ENCODE measurements at places on chromosomes 6 and 20.

DNA sequence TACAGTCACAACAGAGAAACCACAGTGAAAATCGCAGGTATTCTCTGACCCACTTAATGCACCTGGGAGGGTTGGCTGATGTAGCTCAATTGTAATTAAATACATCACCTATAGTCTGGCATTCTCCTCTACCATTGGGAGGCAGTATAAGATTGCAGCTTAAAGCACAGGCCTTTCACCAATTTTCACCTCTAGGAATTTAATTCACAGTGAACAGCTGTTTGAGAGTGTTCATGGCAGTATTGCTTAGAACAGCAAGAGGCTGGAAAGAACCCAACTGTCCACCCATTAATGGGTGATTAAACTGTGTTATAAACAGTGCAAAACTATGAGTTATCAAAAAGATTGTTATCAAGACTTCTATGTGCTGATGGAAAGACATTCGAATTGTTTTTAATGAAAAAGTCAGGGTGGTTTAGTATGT lies 2.0 kb downstream of the EDEM2 start:
- no peak for DNase-seq

DNA sequence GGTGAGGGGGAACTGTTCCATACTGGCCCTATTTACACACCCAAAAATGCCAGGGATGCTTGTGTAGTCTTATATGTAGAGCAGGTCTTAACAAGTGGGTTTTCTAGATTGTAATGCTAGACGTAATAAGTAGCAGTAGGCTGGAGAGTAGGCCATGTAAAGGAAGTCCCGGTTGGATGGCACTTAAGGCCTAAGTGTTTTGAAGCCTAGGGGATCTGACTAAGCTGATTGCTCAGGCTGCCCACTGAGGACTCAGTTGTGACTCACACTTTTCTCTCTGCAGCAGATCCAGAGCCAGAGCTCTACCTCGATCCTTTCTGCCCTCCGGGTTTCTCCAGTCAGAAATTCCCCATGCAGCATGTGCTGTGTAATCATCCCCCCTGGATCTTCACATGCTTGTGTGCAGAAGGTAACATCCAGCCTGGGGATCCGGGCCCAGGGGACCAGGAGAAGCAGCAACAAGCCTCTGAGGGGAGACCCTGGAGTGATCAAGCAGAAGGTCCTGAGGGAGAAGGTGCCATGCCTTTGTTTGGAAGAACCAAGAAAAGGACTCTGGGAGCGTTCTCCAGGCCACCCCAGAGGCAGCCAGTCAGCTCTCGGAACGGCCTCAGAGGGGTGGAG lies 26.6 kb downstream of the ZNF133 start:
- DNase-seq = no peak

DNA sequence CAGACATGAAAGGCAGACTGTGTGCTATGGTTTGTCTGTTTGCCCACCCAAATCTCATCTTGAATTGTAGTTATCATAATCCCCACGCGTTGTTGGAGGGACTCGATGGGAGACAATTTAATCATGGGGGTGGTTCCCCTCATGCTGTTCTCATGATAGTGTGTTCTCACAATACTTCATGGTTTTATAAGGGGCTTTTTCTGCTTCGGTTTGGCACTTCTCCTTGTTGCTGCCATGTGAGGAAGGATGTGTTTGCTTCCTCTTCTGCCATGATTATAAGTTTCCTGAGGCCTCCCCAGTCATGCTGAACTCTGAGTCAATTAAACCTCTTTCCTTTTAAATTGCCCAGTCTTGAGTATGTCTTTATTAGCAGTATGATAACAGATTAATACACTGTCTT lies 47.2 kb upstream of the MICB start:
- no peak for DNase-seq

DNA sequence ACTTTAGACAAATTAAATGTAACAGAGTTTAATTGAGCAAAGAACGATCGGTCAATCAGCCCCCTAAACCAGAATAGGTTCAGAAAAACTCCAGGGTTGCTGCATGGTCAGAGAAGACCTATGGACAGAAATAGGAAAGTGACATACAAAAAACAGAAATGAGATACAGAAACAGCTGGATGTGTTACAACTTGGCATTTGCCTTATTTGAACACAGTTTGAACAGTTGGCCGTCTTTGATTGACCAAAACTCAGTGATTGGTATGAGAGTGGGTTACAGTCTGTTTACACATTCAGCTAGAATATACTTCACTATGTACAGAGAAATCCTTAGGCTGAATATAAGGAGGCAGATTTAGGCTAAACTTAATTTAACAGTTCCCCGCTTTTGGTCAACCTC lies 19.9 kb downstream of the SRSF6 start:
- no peak for DNase-seq
